ELR (cell line): ENCODE measurements at places on chromosomes 3 and 15.

DNA sequence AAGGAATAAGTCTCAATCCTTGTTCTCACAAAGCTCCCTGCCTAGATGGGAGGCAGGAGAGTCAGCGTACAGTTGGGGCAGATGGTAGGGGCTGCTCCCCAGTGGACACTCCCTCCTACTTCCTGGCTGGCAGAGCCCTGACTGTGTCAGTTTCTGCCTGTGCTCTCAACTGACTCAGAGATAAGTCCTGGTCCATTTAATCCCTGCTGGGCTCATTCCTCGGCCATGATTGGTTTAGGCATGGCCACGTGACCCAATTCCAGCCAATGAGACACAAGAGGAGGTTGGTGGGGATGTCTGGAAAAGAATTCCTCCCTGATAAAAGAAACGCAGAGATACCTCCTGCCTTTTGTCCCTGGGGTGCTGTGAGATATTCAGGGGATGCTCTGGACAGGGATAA is 118.1 kb upstream of the SLC6A11 start:
- DNase-seq, result peak; percentile 21

- no peak for DNase-seq
Measured at GRCh38 chr3:30084316-30084715, 522.1 kb upstream of the TGFBR2 start.

- no peak for DNase-seq
Measured at GRCh38 chr3:171971919-171972514, 67.4 kb upstream of the FNDC3B start.

DNA sequence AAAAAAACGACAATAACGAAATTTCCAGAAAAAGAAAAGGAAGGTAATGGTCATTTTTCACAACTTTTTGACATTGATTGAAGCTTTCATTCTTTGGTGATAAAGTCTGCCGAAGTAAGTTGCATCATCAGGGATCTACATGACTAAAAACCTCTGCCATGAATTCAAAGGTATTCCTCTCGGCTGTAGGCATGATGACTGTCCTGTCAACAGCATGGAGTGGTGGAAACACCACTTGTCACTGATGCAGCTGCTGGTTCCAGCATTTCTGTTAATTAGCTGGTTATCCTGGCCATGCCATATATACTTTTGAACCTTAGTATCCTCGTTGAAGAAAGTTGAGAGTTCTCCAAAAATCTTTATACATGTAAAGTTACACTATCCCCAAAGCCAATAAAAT is 859.0 kb upstream of the ARPP21 start:
- DNase-seq, result no peak

- no peak for DNase-seq
Measured at GRCh38 chr15:20643829-20644425, 102.3 kb upstream of the GOLGA6L6 start.

DNA sequence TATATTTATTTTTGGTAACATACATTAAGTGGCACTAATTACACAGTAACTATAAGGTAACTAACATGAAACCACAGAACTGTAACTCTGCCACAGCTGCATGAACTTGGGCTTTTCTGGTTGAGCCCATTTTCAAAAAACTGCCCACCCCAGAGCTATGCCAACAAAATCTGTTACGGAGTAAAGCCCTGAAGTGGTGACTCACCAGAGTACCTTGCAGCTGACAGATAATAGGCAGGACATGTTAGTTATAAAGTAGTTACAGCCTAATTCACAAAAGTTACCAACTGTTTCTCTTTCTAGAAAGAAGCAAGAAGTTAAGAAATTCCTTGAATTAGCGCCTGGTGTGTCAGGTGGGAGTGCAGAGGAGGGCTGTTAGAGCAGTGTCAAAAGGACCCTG is 1.5 kb upstream of the GPX1 start:
- DNase-seq, result peak; percentile 66

DNA sequence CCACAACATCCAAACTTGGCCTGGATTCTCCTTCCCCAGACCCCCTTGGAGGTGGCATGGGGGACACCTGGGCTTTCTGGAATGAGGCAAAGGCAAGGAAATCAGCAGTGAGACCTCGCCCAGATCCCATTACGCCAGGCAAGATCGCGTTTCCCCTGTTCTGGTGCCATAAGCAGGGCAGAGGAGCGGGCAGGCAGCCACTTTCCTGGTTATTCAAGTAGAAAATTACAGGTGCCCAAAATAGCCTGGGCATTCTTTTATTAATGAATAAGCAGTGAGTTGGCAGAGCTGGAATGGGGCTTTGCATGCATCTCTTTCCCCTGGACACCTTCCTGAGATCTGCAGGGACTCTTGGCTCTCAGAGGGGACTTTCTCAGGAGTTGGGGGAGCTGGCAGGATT is 31.5 kb upstream of the FAM107A start:
- DNase-seq, result no peak

- no peak for DNase-seq
Measured at GRCh38 chr3:140731440-140732119, 53.7 kb downstream of the TRIM42 start.

DNA sequence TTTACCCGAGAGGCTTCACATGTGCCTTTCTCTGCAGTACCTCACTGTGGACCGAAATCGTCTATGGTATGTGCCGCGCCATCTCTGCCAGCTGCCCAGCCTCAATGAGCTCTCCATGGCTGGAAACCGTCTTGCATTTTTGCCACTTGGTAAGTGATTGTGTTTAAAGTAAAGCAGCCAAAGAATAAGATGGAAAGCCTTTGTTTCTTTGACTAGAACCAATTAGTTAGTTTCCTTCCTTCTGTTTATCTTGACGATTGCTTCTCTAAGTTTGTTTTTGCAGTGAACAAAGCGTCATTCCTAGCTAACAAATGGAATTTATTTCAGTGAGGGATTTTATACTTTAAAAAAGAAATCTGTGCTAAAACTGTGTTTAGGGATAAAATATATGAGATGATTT is 82.7 kb downstream of the LRRC28 start:
- no peak for DNase-seq

GRCh38 chr3:73719413-73719851 is 94.7 kb upstream of the PDZRN3 start:
- DNase-seq, result no peak

GRCh38 chr15:96972201-96972600 is 641.7 kb downstream of the NR2F2 start:
- DNase-seq, result no peak

DNA sequence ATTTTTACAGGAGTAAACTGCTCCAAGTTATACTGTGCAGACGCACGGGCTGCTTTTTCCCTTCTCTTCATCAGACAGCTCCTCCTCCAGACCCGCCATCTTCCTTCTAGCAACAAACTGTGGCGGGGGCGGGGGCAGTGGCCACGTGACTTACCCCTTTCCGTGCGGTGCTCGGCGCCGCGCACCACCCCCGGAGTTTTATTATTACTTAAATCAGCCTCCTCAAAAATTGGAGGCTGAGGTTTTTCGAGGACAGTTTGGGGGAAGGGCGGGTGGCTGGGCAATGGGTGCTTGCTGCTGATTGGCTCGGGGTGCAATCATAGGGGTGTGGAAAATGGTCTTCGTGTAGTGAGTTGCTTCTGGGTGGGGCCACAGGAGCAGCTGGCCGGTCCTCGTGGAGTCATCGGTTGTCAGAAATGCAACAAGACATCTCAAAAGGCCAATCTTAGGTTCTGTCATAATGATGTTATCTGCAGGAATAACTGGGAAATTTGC is 77.1 kb upstream of the MFGE8 start:
- DNase-seq, result peak; percentile 30

DNA sequence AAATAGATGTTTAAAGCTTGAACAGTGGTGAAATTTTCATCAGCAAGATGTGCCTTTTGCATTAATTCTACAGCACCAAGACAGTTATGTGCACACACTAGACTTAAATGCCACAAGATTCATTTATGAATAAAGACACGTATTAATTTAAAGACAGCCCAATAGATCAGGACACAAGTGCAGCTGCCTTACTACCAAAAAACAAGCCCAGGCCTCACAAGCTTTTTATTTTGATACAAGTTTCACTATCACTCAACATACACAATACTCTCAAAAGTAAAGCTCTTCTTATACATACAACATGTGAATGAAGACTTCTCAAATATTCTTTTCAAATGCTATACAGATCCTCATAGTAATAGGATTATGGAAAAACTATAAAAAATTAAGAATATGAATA is 2.4 kb downstream of the ACAP2 start:
- DNase-seq, result no peak
